ENCODE measurements at places on chromosomes 3 and 15.

DNA sequence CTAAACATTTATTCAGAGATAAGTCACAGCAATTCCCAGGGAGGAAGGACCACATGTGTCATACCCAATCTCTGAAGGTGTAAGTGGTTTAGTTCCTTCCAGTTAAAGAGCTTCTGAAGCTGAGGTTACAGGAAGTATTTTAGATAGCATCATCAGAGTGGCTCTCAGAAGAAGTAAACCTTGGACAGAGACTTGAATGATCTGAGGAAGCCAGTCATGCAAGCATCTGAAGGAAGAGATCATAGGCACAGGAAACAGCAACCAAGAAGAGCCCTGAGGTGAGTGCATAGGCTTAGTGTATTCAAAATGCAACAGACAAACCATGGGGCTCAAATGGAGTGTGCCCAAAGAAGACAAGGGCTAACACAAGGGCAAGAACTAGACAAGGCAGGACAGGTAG lies 210.3 kb downstream of the ULK4 start:
- no peak for DNase-seq

DNA sequence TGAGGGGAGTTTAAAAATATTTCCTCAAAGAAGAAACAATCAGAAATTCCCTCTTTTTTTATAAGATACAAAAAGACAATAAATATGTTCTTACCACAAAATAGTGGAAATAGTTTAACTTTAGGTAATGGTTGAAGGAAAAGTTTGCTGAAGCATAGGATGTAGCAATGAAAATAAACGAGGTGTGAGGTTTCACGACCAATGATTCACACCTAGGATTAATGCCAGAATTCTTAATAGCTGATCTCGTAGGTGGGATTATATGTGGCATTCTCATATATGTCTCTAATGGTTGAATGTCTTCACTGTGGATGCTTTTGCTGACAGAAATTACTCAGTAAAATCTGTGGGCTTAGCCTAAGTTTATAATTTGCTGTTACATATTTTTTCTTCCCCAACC lies 467.7 kb downstream of the FGF12 start:
- DNase-seq: no peak

GRCh38 chr15:85667491-85668424 lies 127.0 kb downstream of the KLHL25 start:
- DNase-seq: peak; percentile 70

DNA sequence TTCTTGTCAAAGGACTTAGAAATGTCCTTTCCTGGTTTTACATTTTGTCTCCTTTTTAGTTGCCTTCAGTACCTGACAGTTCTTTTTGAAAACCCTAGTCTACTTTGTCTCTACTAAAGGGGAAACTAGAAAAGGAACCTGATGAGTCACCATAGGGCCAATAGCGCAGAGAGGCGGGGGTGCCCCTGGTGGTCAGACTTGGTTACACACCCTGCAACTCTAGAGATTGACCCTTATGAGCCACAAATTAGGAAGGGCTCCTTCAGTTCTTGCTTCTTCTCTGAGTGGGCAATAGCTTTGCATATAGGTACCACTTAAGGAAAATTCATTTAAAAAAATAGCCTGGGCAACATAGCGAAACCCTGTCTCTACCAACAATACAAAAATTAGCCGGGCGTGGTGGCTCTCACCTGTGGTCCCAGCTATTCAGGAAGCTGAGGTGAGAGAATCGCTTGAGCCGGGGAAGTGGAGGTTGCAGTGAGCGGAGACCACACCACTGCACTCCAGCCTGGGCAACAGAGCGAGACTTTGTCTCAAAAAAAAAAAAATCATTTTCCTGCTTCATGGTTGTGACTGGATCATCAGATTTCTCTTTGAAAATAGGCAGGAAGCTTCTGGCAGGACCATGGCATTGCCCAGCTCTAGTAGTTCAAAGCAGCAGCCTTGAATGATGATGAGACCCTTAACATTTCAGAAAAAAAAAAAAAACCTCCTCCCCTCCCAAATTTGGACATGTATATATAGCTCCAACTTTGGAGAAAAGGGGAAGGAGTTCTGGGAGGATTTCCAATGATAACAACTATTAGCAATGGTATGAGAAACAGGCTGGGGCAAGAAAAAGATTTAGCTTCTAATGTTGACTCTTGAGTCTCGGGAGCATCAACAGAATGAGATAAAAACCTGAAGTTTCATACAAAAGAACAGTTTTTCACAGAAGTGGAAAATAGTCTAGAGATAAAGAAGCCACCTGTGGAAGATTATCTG lies 45.2 kb upstream of the RASA2 start:
- DNase-seq: peak; percentile 84

DNA sequence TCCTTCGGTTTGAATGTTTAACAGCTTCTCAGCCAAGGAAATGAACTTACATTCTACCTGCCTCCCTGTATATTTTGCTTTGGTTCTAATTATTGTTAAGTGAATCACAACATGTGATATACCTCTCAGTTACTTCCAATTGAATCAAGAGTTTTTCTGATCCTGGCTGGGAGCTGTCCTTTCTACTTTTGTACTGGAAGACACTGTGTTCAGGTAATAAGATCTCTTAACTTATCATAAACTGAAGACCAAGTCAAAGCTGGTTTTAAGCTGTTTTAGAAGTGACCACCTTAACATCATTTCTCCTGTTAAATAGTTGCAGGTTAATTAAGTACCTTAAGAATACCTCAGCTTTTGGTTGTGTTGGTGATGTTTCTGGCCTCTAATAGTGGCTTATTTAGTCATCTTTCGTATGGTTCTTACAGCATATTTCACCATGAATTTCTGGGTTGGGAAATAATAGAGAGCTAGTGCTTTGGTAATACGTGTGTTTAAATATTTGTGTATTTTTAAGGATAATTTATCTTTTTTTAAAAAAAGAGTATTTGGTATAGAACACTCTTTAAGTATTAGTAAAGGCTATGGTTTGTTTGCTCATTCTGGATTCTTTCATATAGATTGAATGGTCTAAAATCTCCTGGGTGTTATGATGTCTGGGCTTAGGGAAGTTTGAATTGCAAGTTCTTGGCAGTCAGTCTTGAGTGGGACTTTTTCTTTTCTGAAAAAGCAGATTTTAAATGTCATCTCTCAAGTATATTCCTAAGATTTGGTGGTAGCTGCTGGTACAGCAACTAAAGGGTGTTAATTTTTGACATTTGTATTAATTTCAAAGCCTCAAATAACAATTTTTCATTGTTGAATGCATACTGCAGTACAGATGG lies 1.6 kb downstream of the RAB8B start:
- DNase-seq: no peak

GRCh38 chr3:122466701-122467240 lies 48.0 kb downstream of the KPNA1 start:
- DNase-seq: no peak

- DNase-seq: peak; percentile 45
Observed at GRCh38 chr3:18559331-18559842, 134.2 kb upstream of the SATB1 start.

GRCh38 chr3:29494305-29495036 lies 213.6 kb downstream of the RBMS3 start:
- no peak for DNase-seq

DNA sequence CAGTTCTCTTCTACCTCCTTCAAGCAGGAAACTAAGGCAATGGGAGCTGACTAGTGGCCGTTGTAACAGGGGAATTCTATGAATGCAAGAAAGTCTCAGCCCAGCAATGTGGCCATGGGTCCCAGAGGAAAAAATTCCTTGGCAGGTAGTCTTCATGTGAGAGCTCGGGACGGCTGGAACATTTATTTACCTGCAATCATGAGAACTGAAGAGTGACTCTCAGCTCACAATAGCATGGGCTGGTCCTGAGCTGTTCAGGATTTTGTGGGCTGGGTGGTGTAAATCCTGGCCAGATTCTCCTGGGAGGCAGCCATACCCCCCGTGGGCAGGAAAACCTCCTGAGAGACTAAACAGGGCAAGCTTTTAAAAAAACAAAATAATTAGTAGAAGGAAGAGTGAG lies 330.3 kb upstream of the CTNNB1 start:
- no peak for DNase-seq

- DNase-seq: no peak
Observed at GRCh38 chr15:43763819-43764446, 12.8 kb downstream of the ELL3 start.

DNA sequence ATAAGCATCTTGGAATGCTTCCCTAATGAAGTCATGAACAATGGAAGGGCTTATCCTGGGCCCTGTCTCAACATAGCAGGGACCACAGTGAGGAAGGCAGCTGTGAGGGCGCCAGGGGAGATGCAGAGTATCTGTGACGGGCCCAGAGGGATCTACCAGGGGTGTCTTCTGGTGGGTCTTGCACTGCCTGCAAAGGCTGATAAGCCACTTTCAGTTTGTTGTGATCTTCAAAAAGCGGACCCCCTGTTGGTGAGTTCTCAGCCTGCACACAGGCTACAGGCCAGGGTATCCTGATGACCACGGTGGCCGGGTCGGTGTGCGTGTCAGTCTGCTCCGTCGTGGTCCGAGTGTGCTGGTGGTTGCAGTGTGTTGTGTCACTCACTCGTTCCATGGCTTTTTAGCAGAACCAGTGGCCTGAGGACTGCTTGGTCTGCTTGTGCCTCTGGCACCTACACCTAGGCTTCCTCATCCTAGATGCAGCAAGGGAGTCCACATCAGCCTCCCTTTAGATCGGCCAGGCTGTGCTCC lies 46.8 kb downstream of the CHDH start:
- DNase-seq: no peak

- DNase-seq: no peak
Observed at GRCh38 chr3:19891740-19892139, 42.3 kb downstream of the EFHB start.

GRCh38 chr3:197907196-197907595 lies 42.8 kb upstream of the RPL35A start:
- DNase-seq: no peak

DNA sequence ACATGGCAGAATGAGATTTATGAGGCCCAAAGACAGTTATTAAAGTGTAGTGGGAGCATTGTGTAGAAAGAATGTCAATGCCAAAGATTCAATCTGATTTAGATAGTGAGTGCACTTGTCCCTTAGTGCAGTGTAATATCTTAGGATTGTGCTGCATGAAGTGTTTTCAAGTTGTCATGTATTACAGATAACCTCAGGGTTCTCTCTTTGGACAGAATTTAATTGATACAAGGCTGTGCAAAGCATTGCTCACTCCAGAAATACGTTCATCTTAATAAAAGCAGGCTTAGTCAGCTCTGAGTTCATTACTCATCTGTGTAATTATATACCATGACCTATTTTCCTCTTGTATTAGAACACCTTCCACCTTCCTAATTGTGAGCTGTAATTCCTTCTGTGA lies 16.0 kb upstream of the GPR171 start:
- DNase-seq: no peak

DNA sequence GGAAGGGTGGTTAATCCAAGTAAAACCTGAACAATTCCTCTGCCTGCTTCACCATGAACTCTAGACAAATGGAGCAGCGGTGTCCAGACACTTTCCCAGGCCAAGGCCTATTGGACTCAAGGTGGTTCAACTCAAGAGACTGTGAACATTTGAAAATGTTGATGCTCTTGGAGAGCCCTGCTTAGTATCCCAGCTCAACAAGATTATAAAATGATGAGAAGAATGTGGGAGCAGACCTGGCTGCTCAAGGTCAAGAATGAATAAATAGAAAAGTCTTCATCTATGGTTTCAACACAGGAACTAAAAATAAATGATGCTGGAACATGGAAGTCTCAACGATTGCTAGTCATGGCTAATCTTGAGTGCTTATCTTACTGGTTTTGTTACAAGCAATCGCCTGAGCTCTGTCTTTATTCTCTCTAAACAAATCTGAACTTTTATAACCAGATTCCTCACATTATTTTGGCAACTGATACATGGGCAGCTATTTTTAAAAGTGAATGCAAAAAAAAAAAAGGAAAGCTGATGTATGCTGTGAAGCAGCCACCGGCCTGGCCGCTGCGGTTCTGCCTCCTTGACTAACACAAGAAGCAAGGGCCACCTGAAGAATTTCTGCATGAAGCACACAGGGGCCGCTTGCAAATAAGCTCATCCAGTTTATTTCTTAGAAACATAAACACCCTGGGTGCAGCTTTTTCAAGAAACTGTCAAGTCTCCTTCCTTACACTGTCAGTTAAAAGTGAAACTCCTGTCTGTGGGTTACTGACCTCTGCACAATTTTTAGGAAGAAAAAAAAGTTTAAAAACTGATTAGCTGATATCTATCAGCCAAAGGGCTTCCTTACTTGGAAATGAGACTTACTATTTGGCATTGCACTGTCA lies 120.1 kb upstream of the ARHGEF3 start:
- DNase-seq: peak; percentile 52

DNA sequence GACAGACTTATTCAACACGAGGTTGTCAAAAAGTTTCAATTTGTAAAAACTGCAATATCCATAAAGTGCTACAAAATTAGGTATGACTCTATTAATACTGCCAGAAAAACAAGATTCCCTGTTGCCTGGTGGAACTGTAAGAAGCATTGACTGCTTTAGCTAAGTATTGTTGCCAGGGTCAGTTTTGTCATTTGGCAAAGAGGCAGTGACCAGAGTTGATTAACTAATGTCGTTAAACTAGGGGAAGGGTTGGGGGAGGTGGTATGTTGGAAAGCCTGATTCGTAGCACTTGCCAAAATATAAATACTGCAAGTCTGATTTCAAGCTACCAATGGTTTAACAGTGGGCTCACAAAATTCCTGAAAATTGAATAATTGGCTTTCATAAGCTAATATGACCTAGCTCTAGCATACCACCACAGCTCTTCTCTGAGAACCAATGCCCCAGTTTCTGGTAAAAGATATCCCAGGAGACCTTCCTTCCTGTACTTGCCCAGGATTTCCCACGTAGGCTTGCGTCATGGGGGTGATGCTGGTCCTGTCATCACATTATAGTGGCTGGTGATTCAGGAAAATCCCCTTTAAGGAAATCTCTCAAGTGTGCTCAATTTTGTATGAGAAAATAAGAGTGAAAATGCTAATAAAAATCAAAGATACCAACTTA lies 266.4 kb upstream of the TBC1D5 start:
- no peak for DNase-seq

DNA sequence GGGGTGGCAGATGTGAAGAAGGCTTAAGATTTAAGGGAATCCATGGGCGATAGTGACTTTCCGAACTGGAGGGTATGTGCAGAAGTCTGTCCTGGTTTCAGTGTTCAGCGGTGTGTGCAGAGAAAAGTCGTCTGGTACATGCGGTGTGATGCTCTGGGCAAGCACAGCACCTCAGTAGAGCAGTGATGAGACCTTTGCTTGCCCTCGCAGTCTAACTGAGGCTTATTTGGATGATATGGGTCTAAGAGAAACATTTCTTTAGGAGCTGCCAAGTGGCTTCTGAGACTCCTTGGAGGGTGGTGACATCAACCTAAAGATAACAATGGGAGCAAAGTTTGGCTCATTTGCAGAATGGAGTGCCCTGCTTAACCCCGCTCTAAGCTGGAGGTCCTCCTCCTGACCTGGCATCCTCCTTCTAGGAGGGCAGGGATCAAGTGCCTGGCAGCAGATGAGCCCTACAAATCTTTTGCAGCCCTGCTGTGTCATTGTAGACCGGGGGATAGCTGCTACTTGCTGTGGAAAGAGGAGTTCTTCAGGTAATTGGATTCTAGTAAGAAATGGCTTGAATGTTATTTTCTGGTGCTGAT lies 228.1 kb upstream of the AZI2 start:
- no peak for DNase-seq

DNA sequence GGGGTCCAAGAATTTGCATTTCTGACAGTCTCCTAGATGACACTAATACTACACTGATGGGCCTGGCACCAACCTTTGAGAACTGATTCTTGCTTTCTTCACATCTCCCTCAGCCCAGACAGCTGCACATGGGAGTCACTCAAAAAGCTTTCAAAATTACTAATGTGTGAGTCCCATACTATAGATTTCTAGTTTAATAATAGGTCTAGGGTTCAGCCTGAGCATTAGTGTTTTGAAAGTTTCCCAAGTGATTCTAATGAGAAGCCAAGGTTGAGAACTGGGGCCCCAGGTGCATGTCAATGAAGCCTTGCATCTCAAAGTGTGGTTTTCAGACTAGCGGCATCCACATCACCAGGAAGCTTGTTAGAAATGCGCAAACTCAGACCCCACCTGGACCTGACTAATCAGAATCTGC lies 159.9 kb upstream of the CMC1 start:
- DNase-seq: no peak
